Heart right ventricle (tissue), 16 donors: ENCODE measurements at places on chromosomes 7 and 10.

GRCh38 chr10:71236286-71236685, 23.9 kb downstream of the UNC5B start:
- no peak for DNase-seq

DNA sequence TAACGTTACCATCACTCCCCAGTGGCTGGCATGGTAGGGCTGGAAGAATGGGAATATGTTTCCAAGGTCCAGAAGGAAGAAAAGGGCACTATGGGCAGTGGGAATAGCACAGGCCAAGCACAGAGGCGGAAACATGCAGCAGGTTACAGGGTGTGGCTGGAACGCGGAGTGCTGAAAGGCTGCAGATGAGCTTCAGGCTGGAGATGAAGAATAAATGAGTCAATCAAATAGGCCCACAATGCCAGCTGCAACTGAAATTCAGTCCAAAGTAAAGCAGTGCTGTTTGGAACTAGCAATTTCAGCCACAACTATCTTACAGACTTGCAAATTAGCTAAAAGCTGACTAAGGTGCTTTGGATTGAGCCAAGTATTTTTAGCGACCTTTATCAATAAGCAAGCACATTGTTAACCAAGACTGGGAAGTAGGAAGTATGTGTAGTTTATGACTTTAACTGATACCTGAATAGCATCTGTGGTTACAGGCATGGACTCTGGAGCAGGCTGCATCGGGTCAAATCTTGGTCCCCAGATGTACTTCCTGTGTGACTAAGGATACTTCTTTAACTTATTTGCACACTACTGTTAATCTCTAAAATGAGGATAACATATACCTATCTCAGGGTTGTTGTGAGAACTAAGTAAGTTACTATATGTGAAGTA, 77.5 kb upstream of the CTTNBP2 start:
- no peak for DNase-seq

DNA sequence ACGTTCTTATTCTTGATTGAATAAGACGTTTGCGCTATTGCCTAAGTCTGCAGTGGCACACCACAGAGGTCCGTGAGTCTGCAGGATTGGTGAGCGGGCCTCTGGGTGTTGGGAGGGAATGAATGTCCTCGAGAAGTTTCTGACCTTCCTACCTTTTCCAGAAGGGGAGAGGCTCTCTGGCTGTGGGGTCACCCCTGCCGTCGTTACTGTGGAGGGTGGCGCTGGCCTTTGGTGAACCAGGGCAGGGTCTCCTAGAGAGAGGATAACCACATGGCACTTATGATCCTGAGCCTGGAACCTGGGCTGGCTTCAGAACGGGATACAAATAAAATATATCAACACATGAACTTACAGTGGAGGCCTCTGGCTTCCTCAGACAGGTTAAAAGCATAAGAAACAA, 13.8 kb downstream of the IL15RA start:
- DNase-seq = no peak

- no peak for DNase-seq
These were observed 68.0 kb downstream of the TRIL start for GRCh38 chr7:28890137-28890536.

GRCh38 chr10:35875016-35875676, 233.1 kb upstream of the FZD8 start:
- no peak for DNase-seq

- no peak for DNase-seq
These were observed 20.6 kb upstream of the PDCD4 start for GRCh38 chr10:110851020-110851612.

DNA sequence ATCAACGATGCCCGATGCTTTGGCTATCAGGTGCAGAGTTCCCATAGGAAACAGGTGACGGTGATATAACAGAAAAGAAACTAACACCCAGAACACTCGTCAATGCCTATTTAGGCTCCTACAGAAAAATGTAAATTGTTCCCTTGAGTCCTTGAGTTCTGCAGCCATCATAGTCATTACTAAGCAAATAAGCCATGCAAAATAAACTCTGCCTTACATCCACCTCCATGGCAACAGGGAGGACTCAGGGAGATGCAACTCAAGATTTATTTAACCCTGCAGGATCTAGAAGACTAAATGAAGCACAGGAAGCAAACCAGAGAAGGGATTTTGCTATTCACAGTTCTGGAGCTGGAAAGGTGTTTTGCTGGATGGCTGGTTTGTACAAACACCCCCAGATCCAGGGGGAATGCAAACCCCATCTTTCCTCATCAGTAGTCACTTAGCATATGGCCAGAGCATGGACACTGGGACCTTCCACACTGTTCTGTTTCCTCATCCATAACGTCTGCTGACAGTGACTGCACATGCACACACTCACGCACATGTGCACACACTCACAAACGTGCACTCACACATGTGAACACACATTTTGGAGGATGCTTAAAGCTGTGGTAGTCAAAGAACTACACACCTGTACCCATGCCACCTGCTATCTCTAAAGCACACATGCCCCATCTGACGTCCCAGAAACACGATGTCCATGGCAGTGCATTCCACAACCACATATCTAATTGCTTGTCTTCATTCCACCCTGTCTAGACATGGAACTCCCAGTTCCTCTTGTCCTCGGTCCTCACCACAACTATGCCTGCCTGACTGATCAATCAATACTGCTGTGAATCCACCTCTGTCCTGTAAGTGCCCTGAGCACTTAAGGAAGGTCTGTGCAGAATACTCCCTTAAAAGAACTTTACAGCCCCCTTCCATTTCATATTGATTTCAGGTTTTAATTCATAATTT, 178.2 kb downstream of the COBL start:
- no peak for DNase-seq

- DNase-seq = no peak
These were observed 53.0 kb downstream of the CROT start for GRCh38 chr7:87398446-87398845.

DNA sequence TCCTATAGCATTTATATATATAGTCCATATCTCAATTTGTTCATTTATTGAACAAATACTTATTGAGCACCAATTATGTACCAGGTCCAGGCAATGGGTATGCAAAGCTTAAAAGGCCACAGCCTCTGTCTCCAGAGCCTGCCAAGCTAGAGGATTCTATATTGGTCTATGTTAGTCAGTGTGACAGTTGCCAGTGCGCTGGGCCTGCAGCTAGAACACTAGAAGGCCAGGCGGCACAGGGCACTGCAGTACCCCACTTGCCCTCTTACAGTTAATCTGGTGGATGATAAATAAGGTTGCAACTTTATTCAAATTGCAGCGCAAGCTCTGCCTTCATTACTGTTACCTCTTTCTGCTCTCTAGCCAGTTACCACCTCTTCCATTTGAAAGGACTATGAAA, 68.8 kb downstream of the PPP1R3C start:
- peak; percentile 39 for DNase-seq

DNA sequence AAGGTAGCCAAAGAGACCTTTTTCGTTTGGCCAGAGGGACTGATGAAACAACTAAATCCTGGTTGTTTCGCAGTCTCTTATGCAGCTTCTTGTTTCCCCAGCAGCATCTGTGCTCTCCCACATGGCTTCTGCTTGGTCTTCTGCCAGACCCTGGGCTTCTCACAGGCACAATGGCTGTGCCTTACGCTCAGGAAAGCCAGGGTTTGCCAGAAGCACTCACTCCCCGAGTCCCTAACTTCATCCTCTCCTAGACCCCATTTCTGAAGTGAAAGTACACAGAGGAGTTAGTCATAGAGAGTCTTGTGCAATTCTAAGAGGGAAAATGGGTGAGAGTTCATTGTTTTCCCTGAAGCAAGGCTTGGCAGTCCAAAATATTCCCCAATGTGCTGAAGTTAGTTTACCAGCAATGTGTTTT, 121.7 kb downstream of the EVX1 start:
- peak; percentile 37 for DNase-seq

- DNase-seq = no peak
These were observed 31.0 kb upstream of the MKI67 start for GRCh38 chr10:128156999-128157755.

GRCh38 chr10:75547391-75548298, 116.2 kb downstream of the LRMDA start:
- DNase-seq = no peak

GRCh38 chr10:21637795-21638194, 103.8 kb downstream of the MLLT10 start:
- DNase-seq = no peak

DNA sequence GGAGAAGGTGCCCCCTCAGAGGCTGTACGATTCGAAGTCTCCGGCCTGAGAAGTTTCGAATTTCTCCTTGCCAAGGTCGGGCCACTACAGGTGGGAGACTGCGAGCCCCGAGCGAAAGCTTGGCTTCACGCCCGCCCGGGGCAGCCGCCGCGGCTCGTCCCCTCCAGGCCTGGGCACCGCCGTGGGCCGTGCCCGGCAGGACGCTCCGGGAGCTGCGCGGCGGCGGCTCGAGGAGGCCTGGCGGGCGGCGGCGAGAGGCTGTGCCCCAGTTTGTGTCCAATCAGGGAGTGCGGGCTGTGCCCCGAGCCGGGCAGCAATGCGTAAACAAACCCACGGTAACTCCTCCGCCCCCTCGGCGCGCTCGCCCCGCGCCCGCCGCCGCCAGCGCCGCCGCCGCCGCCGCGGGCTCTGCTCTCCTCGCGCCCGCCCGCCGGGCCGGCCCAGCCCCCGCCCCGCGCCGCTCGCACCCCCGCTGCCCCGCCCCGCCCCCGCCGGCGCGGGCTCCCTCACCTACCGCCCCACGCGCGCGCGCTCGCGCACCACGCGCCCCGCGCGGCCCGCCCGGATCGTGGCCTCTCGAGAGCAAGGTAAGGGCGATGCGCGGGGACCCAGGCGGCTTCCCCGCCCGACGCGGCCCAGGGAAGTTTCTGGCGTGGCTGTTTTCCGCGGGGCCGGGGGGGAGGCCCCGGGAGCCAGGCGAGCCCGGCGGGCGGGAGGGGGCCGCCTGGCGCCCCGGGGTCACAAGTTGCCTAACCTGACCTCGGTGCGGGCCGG, 57.8 kb upstream of the PCGF5 start:
- peak; percentile 81 for DNase-seq
